ENCODE measurements at places on chromosomes 7 and 10.

GRCh38 chr7:151565541-151565940, 45.8 kb upstream of the RHEB start:
- DNase-seq: no peak
- no peak overlapping the region for H3K27ac ChIP-seq
- H3K4me1 ChIP-seq: peaks cover 5% of the 10 kb centered on the region
- H3K4me3 ChIP-seq: no peak overlapping the region

DNA sequence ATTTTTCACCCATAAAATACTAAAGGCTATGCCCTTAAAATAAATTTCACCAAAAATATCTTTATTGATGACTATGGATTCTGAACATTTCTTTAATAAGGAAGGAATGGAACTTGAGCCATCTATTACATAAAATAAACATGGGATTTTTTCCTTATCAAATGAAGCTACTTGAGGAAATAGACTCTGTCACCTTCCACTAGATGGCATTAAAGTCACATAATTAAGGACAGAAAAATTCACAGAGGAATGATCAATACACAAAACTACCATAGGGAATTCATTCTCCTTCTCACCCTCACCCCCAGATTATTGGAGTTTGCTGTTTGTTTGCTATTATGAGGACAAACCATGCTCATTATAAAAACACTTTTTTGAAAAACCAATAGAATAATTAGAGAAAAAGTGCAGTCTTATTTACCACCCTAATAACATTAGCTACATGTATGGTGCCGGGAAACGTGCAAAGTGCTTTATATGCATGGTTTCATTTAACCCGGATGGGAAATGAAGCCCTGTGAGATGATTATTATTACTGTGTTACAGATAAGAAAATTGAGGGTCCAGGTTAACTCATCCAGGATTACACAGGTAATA, 21.1 kb upstream of the FOXI2 start:
- no peak for DNase-seq
- H3K27ac ChIP-seq: no peak overlapping the region
- H3K36me3 ChIP-seq: no peaks in the 10 kb centered on the region
- no peaks in the 10 kb centered on the region for H3K27me3 ChIP-seq
- H3K4me1 ChIP-seq: no peaks in the 10 kb centered on the region

DNA sequence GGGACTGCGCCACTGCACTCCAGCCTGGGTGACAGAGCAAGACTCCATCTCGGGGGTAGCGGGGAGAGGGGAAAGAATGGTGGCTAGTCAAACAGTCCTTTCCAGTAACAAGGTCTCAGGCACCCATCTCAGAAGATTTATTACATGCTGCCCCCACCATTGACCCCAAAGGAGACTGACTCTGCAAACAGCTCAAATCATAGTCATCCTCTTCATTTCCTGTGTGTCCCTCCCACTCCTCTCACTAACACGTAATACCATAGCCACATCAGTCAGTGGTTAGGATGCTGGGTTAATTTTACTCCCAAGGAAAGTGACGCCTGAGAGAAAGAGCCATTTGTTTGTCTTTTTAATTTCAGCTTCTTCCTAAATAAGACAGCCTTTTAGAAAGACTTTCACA, 56.6 kb upstream of the BET1 start:
- no peak overlapping the region for H3K27ac ChIP-seq
- no peaks in the 10 kb centered on the region for H3K4me1 ChIP-seq
- no peaks in the 10 kb centered on the region for H3K36me3 ChIP-seq
- H3K4me3 ChIP-seq: no peak overlapping the region
- H3K27me3 ChIP-seq: no peaks in the 10 kb centered on the region
- no peak for DNase-seq

GRCh38 chr10:43113201-43114087, 24.8 kb upstream of the CSGALNACT2 start:
- no peak overlapping the region for H3K4me3 ChIP-seq
- H3K36me3 ChIP-seq: no peaks in the 10 kb centered on the region
- no peaks in the 10 kb centered on the region for H3K27me3 ChIP-seq
- no peaks in the 10 kb centered on the region for H3K4me1 ChIP-seq
- DNase-seq: peak; percentile 49

- H3K27me3 ChIP-seq: no peaks in the 10 kb centered on the region
- DNase-seq: no peak
- H3K4me1 ChIP-seq: peaks cover 4% of the 10 kb centered on the region
- H3K4me3 ChIP-seq: no peak overlapping the region
- H3K27ac ChIP-seq: no peak overlapping the region
These were observed 181.8 kb upstream of the PITRM1 start for GRCh38 chr10:3354174-3354900.

DNA sequence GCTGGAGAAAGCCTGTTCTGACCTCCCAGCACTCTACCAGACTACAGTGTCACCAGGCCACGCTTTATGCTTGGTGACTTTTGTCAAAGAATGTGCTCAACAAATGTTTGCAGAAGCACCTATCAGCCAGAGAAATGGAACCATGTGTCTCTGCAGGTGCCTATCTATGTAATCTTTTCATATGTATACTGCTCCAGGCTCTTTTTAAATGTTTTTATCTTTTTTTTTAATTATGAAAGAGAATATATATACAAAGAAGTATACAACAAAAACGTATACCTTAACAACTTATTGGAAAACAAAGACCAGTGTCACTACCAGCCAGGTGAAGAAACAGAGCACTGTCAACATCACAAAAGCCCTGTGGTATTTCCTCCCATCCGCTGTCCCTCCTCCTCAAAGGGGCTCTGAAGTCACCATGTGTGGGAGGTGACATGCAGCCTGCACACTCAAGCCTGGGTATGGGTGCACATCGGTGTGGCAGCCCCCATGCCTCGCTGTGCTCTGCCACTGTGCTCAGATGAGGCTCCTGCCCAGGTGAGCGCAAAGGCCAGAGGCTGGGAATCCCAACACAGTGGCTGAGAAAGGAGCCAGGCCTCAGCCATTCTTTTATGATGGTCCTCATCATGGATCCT, 120.6 kb downstream of the CLEC2L start:
- no peak overlapping the region for H3K27ac ChIP-seq
- peaks cover 27% of the 10 kb centered on the region for H3K4me1 ChIP-seq
- no peaks in the 10 kb centered on the region for H3K27me3 ChIP-seq

GRCh38 chr10:82625512-82626189, 750.7 kb downstream of the NRG3 start:
- H3K4me1 ChIP-seq: no peaks in the 10 kb centered on the region
- no peaks in the 10 kb centered on the region for H3K36me3 ChIP-seq
- no peaks in the 10 kb centered on the region for H3K27me3 ChIP-seq
- H3K27ac ChIP-seq: no peak overlapping the region
- H3K4me3 ChIP-seq: no peak overlapping the region

DNA sequence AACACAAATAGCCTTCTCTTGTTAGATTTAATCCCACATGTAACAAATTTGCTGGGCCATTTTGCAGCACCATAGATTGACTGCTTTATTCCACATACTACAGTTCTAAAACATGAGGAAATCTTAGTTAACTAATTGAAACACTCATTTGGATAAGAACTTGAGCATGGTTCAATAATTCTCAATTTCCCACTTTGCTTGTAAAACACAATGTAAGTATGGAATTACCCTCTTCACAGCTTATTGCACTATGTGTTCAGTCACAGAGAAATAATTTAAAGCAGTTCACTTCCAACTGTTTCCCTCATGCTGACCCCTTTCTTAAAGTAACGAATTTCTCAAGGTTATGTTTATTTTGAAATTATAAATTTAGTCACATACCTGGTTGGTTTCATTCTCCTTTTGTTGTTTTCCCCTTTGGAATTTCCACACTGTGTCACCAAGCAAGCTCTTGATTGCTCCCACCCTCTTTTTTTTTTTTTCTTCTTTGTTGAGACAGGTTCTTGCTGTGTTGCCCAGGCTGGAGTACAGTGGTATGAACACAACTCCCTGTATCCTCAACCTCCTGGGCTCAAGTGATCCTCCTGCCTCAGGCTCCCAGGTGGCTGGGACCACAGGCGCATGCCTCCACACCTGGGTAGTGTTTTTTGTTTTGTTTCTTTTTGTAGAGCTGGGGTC, 425.4 kb downstream of the EXOC4 start:
- H3K27ac ChIP-seq: no peak overlapping the region
- no peak overlapping the region for H3K4me3 ChIP-seq
- no peaks in the 10 kb centered on the region for H3K27me3 ChIP-seq
- no peaks in the 10 kb centered on the region for H3K4me1 ChIP-seq
